ENCODE measurements at places on chromosomes 12 and 14.
A peak's percentile ranks its signal among the peaks of the same experiment; 100 is the strongest.

GRCh38 chr14:36438883-36439282 is 81.1 kb downstream of the NKX2-1 start:
- no peak for DNase-seq

DNA sequence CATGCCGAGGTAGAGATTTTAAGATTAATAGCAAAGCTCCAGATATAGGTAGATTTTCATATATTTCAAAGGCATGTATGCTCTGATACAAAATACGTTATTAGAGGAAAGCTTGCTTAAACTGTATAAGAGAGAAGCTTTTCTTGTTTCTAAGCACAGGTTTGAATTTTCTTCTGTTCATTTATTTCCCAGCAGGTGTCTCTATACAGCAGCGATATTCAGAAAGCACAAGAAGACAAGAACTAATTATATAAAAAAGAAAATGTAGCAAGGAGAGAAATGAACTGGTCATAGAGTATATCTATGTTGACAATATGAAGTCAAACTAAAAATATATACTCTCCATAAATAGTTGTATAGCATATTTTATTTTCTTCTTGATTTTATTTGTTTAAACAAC is 307.4 kb upstream of the NOVA1 start:
- no peak for DNase-seq

GRCh38 chr12:8031872-8032241 is 659 bp upstream of the FOXJ2 start:
- DNase-seq = no peak

- no peak for DNase-seq
These were observed 18.9 kb upstream of the TOMM20L start for GRCh38 chr14:58376791-58377190.

- DNase-seq = no peak
These were observed 27.3 kb downstream of the PPFIBP1 start for GRCh38 chr12:27551172-27551840.

DNA sequence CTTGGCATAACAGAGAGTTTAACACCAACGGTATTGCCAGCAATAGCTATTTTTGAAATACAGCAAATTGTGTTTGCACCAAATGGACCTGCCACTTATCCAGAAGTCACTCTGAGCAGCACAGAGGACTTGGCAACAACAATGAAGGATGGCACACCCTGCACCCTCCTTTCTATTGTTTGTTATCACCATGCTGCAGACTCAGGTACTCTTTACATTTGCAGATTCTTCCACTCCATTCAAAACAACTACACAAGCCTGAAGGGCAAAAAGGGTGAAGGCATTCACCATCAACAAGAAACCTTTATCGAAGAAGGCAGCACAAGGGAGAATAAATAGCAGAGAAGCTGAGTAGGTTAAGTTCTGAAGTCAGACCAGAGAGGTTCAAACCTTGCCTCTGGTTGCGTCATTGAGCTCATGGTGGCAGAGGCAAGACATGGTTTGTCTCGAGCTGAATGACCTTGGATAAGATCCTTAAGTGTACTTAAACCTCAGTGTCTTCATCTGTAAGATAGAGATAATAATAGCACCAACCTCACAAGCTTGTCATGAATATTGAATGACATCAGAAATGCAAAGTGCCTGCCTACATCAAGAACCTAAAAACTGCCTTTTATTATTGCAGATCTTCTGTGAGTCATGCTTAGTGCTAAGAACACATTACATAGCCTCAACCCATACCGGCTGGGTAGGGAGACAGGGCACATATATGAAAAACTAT is 1.4 kb upstream of the ACSM4 start:
- no peak for DNase-seq

GRCh38 chr14:50656776-50657175 is 11.3 kb downstream of the SAV1 start:
- no peak for DNase-seq

DNA sequence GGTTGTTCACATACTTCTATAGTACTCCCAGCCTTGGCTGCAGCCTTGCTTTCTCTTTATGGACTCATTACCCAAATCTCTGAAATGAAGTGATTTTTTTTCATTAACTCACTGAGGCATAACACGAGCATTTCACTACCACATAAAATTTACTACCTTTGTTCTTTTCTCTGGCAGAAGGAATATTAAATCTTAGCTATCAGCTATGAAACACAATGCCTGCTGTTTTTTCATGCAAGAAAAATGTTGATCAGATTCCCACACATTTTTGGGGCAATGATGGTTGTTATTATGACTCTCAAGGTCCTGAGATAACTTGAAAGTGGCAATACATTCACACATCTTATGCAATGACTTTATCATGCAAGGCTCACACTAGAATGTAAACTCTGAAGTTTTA is 225.3 kb upstream of the ATP2B1 start:
- no peak for DNase-seq

DNA sequence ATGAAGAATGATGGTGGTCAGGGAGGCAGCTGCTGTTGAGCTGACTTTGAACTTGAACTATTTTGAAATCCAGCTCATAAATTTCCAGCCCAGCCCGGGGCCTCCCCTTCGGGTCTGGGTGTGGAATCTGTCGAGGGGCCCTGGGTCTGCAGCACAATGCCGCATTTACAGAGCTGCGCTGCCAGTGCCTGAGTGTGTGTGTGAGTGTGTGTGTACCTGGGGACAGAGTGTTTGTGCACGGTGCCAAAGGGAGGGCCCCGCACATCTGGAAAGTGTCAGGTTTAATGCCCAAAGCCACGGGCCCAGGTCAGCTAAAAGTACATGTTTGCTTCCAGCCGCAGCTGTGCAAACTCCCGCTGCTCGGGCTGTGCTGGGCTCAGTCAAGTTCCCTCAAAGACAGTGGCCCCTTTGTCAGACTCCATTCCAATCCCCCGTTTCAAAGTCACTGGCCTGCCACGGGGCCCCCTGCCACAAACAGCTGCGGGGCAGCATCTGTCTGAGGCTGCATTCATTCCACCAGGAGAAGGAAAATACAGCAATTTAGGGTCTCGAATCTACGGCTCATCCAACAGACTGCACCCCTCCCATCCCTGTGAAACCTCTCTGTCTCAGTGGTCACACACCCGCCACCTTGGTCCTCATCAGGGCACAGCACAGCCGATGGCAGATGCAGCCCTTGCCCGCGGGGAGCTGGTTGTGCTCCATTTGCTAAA is 16.3 kb upstream of the RFLNA start:
- DNase-seq = no peak

GRCh38 chr12:130523863-130524614 is 186.4 kb downstream of the PIWIL1 start:
- DNase-seq = no peak

DNA sequence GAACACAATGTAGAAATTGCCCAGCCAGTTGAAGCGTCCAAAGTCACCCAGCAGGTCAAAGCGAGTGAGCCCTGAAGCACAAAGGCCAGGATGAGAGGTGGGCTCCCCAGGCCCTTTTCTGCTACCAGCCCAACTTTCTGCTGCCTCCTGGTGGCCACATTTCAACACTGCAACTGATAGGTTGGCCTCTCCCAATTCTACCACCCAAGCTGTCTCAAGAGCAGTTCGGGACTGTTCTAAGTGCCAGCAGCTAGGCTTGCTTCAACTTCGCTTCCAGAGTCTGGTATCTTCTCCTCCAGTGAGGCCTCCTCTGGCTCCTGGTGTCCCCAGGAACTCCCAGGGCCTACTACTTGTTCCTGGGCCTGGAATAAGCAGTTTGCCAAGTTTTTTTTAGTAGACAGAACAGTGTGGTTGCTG is 3.4 kb upstream of the DHH start:
- DNase-seq = peak; percentile 59

DNA sequence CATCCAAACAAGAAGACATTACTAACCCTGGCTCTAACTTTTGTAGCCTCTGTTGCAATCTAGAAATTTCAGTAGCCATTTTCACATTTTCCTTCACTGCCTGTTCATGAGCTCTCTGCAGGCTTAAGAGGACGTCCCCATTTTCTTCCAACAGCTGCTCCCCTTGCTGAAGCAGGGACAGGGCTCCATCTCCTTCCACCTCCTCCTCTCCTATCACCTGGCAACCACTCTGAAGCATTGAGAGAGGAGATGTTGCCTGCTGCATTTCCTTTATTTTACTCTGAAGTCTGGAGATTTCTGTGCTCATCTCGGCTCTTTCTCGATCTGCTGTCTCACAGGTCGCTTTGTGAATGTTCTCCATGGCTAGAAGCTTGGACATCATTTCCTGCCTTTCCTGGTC is 73.3 kb downstream of the NIN start:
- DNase-seq = no peak

DNA sequence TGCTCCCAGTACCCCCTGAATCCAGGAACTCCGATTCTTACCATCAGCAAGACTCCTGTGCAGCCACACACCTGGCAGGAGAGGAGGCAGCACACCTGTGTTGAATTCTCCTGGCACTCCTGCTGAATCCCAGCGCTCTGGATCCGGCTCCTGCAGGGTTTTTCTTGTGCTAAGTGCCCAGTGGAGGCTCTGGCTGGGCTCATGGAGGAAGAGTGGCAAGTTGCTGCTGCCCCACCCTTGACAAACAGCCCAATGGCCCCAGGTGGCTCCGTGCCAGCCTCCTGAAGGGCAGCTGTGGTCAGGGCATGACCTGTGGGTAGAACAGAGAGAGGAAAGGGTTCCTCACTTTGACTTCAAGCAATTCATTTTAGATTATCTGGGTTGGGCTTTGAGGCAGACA is 20.0 kb downstream of the CRACR2A start:
- no peak for DNase-seq

- no peak for DNase-seq
These were observed 2.7 kb downstream of the ANO4 start for GRCh38 chr12:100797246-100797645.

- DNase-seq = no peak
These were observed 241.7 kb downstream of the ZFP36L1 start for GRCh38 chr14:68551045-68551683.

DNA sequence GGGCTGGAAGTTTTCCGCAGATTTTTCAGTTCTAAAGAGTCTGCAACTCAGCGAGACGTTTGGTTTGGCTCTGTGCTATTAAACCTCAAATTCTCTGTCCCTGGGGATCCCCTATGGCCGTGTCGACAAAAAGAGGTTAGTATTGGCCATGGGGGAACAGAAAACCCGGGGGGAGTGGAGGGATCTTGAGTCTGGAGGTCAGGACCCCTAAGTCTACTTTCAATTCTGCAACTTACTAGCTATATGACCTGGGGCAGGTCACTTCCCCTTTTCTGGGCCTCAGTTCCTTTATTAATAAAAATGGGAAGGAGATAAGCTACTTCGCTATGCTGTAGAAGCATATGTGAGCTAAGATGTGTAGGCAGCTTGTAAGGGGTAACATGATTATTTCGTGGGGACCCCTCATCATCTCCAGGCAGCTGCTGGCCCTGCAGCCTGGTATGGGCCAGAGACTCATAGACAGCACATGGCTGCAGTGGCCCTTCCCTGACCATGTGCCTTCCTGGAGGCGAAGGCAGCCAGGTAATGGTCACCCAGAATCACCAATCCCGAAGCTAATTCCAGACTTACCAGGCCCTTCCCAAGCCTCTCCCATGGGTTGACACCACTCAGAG is 8.6 kb downstream of the ASB2 start:
- no peak for DNase-seq

- DNase-seq = no peak
These were observed 191.5 kb upstream of the PRKD1 start for GRCh38 chr14:30118992-30119640.

GRCh38 chr12:57585156-57585555 is 5.8 kb upstream of the PIP4K2C start:
- DNase-seq = no peak

DNA sequence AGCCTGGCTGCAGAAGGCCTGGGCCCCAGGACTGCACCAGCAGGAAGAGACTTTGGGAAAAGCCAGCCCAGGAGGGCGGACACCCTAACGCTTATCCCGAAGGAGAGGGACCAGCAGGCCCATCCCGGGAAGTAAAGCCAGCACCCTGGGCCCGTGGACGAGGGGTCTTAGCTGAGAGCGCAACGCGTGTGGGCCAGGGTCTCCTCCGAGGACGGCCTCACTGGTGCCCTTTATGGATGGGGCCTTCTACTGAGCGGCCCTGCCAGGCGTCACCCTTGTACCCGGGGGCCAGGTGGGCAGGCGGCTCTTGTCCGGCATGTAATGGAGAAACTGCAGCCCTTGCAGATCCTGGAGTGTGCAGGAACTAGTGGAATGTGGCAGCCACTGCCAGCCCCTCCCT is 14.1 kb downstream of the TEDC1 start:
- no peak for DNase-seq

- DNase-seq = no peak
These were observed 447.2 kb downstream of the APAF1 start for GRCh38 chr12:99092100-99092851.

GRCh38 chr14:94029265-94029664 is 3.1 kb downstream of the OTUB2 start:
- no peak for DNase-seq

GRCh38 chr12:32765906-32766305 is 10.2 kb upstream of the YARS2 start:
- DNase-seq = no peak
